ENCODE measurements at places on chromosomes 11 and 22. TPM values are rescaled to one million over a fixed set of nuclear protein-coding genes. Genes with fewer than 3 reads are reported as not detected.
A peak's percentile ranks its signal among the peaks of the same experiment; 100 is the strongest.

The C11orf42 gene
- total RNA-seq = not detected

DNA sequence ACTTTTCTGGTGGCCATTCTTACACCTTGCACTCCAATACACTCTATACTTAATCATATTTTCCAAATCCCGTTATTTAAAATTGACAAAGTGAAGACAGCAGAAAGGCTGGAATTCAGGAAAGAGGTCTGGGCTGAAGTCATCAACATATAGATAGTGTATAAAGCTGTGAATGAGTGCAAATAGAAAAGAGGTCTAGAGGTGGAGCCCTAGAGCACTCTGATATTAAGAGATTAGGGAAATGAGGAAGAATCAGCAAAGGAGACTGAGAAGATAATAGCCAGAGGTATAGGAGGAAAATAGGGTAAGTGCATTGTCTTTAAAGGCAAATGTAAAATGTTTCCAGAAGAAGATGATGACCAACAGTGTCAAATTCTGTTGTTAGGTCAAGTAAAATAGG is 7.9 kb downstream of the CTR9 start:
- no peak for DNase-seq

DNA sequence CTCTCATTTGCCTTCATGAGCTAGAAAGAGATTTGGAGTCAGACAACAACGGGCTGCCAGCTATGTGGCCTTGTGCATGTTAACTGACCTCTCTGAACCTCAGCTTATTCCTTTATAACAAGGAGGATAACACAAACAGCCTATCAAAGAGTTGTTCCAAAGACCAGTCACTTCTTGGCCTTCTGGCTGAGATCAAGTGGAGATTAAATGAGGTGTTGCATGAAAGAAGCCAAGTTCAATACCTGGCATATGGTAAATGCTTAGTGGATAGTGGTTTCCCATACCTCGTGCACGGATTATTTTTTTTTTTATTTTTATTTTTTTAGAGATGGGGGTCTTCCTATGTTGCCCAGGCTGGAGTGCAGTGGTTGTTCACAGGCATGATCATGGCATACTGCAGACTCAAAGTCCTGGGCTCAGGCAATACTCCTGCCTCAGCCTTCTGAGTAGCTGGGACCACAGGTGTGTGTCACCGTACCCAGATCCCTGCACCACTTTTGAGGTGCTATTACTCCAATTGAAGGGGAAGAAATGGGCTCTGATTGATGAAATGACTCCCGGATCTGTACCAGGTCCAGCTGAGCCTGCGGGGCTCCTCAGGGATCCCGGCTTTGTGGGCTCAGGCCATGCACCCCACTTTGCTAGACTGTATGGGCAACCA is 4.9 kb downstream of the LGALS1 start:
- DNase-seq = no peak

The INPP5J gene
- 13.3 TPM for total RNA-seq

DNA sequence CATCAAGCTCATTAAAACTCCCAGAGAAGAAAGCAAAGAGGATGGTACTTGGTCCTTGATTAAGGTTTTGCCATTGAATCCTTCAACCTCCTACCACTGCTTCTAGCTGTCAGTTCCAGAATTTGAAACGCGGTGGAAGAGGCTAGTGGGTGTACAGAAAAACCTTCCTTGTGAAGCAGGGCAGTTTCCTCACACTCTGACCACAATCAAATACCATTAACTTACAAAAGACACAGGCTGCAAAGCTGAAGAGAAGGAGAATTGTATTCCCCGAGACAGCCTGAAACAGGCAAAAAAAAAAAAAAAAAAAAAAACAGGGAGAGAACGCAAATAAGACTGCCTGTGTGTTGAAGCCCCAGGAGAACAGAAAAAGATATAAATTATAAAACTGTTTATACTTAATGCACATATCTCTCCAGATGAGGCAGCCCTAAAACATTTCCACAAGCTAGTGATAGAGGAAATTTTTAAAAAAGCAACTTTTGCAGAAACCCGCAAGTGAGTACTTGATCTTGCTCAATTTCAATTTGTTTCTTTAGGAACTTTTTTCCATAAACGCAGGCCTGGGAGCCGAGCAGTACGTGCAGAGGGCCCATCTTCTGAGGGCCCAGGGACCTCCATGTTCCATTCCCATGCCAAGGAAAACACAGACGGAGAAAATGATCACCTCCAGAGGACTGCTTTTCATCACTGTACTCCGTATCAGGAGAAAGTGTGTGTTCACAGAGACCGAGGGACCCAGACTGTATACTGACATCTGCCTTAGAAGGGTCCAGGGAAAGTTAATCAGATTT is 218.7 kb upstream of the BLID start:
- no peak for DNase-seq

- peak; percentile 46 for DNase-seq
Observed at GRCh38 chr22:41636467-41636866, 15.4 kb downstream of the XRCC6 start.

- no peak for DNase-seq
Observed at GRCh38 chr22:47083379-47083986, 321.0 kb downstream of the TBC1D22A start.

The UPK3A gene
- 0.29 TPM for total RNA-seq

DNA sequence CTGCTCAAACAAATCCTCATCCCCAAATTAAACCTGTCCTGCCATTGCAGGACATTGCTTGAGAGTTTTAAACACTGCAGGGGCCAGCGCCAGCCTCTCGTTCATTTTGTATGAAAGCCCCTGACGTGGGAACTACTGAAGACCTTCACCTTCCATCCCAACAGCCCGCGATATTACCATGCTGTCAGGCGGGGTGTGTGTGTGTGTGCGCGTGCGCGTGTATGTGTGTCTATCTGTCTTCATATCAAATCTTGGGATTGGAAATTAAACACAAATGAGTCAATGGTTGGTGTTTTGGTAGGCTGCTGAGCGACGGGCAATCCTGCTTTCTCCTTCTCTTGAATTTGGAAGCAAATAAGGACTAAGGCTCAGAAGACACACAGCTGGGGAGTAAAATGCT is 776.9 kb downstream of the TBC1D22A start:
- DNase-seq = no peak

The HBE1 gene
- total RNA-seq = not detected

The LDHAL6A gene
- total RNA-seq = not detected

The GAS2L1 gene
- total RNA-seq = 25.2 TPM

DNA sequence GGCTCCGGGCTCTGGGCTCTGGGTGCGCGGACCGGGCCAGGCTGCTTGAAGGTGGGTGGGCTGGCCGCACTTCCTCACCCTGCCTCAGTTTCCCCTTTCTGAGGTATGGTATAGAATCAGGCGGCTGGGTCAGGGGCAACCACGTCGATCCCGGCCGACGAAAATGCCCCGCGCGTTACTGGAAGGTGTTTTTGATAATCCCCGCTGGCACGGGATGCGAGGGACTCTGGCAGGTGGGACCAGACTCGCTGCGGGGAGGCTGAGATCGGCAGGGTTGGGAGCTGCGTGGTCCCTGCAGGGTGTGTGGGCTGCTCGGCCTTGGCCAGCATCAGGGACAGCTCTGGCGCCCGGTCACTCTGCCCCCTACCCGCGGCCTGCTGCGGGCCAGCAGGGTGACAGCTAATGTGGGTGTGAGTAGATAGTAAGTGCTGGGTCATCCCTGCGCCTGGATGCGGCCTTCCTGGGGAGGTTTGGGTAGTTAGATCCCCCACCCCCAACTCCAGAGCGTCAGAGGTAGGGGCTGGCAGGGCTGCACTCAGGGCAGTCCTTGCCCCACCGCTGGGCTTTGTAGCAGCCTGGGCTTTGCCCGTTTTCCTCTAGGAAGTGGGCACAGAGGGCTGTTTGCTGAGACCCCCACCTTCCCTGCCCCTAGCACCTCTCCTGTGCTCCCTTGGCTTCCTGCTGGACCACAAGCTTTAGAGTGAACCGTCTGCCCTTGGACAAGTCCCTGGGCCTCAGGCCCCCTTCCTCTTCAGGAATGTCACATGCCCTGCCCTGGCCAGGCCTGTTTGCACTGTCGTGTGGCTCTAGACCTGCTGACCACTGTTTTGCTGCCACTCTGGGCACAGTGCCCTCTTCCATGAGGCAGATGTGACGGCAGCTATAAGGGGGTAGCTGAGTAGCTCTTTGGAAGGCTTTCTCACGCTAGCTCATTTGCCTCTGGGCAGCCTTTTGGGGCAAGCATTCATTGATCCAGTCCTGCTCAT is 579 bp downstream of the TANGO2 start:
- peak; percentile 83 for DNase-seq

The PRR33 gene
- total RNA-seq = 0.50 TPM

The TPBGL gene
- 0.42 TPM for total RNA-seq

The DEUP1 gene
- not detected for total RNA-seq

DNA sequence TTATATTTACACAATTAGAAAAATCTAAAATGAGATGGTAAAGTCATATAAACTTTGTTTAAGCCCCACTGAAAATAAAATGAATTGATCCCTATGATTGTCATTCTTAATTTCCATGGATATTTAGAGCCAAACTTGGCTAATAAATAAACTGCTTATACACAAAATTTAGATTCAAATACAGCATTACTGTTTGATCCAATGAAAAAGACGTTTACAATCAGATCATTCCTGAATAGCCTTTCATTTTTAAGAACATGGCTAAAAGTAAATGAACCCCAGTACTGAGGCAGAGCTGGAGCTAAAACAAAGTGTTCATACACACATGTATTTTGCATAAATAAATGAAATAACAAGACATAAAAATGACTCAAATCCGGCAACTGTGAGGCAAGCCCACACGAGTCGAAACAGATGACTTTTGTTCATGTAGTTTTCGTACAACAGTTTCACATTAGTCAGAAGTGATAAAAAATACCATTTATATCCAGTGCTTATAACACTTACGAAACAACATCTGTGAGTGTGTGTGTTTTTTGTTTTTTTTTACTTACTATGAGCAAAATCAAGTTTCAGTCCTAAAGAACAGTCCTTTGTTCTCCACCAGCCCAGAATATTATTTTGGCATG is 386.5 kb downstream of the SOX6 start:
- no peak for DNase-seq

The GAL gene
- total RNA-seq = 0.31 TPM

The OR5B12 gene
- total RNA-seq = not detected

- no peak for DNase-seq
Observed at GRCh38 chr11:132312701-132313111, 942.3 kb downstream of the NTM start.

- no peak for DNase-seq
Observed at GRCh38 chr11:131710511-131710910, 340.1 kb downstream of the NTM start.

- DNase-seq = no peak
Observed at GRCh38 chr11:120912504-120912903, 111.4 kb upstream of the TBCEL start.

- no peak for DNase-seq
Observed at GRCh38 chr11:103942646-103943045, 93.8 kb upstream of the DDI1 start.

The ARHGAP20 gene
- total RNA-seq = 2.5 TPM
